Skeletal muscle cell (primary cell): ENCODE measurements at places on chromosomes 4 and X.

- no peak for DNase-seq
These were observed 25.7 kb downstream of the KIAA0232 start for GRCh38 chr4:6808259-6808658.

DNA sequence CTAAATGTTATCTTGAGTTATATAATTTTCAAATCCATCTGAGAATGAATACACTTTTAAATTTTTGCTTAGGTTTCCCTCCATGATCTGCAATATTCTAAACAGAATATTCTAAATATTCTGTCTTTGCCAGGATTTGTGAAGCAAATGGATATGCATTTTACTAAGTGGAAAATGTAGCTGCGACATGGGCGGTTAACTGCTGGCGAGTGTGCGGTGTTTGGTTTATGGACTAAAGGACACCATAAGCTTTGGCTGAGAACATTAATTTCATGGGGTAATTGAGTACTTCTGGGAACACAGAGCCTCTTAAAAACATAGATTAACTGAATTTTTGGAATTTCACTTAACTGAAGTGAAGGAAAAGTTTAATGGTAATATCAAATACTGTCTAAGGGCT lies 153.8 kb upstream of the ETNPPL start:
- DNase-seq = no peak

- no peak for DNase-seq
These were observed 63.5 kb downstream of the PDK3 start for GRCh38 chrX:24528605-24529004.

DNA sequence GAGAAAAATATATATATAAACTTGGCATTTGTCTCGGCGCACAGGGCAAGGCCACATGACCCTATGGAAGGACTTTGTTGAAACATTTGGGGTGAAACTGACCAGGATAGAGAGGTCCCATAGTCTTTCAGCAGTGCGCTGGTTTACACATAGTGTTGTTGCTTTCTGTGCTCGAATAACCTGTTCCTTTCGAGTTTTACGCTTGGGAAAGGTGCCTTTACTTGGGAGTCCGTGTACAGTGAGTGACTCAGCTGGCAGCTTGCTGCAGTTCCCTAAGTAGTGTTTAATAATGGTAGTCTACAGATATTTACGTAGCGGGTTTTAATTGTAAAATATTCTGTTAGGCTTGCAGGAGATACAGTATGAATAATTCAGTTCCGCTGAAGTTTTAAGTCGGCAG lies 578 bp downstream of the APOOL start:
- no peak for DNase-seq

- DNase-seq = no peak
These were observed 38.5 kb upstream of the IQSEC2 start for GRCh38 chrX:53319614-53320542.
